ENCODE measurements at places on chromosomes 16 and 17. TPM values are rescaled to one million over a fixed set of nuclear protein-coding genes. Genes with fewer than 3 reads are reported as not detected.

DNA sequence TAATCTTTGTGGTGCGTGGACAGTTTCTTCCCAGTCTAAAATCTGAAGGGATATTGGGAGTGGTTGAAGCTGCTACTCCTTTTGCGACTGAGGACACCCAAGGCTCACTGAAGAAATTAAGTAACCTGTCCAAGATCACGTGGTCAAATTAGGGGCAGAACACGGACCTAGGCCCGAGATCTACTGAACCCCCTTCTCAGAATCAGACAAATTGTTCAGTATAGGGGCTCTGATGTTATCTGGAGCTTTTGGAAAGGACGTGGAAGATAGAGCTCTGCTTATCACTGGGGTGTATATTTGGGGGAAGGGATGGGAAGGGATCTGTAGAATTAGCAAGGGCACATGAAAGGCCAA lies 857 bp downstream of the TANGO6 start:
- peak; percentile 23 for DNase-seq

CCL16 gene
- not detected for total RNA-seq

- DNase-seq: no peak
These were observed 3.4 kb upstream of the SSH2 start for GRCh38 chr17:29933379-29933778.

- DNase-seq: no peak
These were observed 10.3 kb downstream of the ZNF385C start for GRCh38 chr17:42087736-42088705.

- no peak for DNase-seq
These were observed 258.3 kb upstream of the MON1B start for GRCh38 chr16:76932541-76933211.

ZNF423 gene
- 47.5 TPM for total RNA-seq

GRCh38 chr16:85593494-85594221 lies 19.5 kb upstream of the GSE1 start:
- peak; percentile 76 for DNase-seq

UBALD2 gene
- 5.4 TPM for total RNA-seq

GRCh38 chr17:48558057-48558830 lies 13.3 kb upstream of the HOXB2 start:
- DNase-seq: no peak

KRTAP3-1 gene
- not detected for total RNA-seq

DNA sequence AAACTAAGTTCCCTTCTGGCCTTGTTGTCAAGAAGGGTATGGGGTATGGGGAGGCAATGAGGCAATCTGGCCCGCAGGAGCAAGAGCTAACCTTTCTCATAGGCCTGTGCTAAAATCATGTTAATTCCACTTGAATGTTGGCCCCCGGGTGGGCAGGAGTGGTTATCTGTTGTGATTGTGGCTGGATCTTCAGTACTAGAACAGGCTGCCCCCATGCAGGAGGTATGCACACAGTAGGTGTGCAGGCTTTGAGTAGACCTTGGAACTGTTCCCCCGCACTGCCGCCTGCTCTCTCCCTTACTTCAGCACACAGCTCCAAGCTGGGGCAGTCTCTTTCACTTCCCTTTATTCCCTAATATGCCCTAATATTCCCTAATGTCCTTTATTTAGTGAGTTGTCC lies 52.4 kb upstream of the TANGO6 start:
- no peak for DNase-seq

DNA sequence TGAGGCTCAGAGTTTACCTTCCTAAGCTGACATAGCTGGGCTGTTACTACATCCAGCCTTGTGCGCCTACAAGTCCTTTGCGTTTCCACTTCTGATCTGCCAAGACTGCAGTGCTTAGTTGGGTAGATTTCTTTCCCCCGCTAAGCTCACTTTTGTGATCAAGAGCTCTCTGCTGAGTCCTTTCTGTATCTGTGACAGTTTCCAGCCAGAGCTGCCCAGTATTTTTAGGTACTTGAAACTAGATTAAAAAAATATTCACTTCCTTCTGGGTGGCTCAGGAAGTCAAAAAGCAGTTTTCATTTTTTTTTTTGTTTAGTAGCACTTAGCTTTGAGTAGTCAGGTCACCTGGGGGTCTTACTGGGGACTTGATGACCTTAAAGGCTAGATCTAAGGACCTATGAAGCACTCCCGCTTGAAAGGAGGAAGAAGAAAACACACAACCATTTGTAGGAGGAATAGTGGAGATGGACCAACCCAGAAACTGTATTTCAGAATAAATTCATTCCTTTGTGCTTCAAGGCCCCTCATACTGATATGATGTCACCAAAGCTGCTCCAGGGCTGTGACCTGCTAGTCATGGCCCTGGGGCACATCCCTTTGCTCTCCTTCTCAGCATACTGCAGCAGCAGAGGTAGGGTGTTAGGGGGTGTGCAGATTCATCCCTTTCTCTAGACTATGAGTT lies 75.6 kb upstream of the HNF1B start:
- no peak for DNase-seq

DNA sequence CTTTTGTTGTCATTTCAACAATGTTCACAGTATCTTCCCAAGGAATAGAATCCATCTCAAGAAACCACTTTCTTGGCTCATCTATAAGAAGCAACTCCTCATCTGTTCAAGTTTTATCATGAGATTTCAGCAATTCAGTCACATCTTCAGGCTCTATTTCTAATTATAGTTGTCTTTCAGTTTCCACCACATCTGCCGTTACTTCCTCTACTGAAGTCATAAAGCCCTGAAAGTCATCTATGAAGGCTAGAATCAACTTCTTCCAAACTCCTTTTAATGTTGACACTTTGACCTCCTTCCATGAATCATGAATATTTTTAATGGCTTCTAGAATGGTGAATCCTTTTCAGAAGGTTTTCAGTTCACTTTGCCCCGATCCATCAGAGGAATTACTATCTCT lies 102.1 kb downstream of the CDH13 start:
- no peak for DNase-seq

DNA sequence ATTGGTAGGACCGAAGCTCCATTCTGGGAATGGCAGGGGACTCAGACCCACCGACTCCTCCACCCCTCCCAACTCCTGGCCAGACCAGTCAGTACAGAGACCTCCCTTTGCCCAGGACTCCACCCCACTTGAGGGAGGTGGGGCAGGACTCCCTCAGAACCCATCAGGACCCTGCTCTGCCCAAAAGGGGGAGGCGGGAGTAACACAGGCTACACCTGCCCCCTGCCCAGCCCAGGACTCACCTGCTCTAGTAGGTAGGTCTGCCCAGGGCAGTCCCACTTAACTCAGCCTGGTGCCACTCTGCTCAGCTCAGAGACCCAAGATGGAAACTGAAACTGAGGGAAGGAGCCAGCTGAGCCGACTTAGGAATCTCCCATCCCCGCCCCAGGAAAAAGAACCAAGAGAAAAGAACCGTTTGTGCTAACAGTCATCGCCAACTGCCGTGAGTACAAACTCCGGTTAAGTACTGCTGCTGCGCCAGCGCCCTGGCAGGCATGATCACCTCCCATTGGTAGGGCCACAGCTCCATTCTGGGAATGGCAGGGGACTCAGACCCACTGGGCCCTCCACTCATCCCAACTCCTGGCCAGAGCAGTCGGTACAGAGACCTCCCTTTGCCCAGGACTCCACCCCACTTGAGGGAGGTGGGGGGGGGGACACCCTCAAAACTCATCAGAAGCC lies 503 bp downstream of the DHX58 start:
- DNase-seq: no peak

DNA sequence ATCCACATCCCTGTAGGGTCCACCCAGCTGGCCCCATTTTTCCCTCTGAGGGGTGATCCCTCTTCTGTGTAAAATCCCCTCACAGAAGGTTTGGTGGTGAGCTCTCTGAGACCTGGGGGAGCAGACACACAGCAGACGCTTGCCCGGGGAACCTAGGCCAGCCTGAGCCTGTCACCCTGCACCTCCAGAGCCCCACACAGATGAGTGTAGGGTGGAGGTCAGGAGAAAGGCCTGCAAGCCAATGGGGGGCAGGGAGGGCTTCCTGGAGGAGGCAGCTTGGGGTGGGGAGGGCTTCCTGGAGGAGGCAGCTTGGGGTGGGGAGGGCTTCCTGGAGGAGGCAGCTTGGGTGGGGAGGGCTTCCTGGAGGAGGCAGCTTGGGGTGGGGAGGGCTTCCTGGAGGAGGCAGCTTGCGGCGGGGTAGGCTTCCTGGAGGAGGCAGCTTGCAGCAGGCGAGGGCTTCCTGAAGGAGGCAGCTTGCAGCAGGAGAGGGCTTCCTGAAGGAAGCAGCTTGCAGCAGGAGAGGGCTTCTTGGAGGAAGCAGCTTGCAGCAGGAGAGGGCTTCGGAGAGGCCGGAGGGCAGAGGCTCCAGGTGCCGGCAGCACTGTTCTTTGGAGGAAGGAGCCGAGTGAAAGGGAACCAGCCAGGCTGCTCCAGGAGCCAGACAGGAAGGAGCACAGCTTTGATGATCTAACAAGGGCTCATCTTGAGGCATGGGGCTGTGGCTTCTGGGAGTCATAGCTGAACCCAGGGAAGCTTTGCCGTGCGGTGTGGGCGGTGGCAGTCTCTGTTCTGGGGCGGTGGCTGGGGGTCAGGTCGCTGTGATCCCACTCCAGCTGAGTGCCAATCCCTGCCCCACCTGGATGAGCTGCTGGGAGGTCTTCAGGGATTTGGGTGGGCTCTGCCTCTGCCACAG lies 83.7 kb upstream of the ZNF469 start:
- DNase-seq: no peak

ZDHHC1 gene
- 6.8 TPM for total RNA-seq

DNA sequence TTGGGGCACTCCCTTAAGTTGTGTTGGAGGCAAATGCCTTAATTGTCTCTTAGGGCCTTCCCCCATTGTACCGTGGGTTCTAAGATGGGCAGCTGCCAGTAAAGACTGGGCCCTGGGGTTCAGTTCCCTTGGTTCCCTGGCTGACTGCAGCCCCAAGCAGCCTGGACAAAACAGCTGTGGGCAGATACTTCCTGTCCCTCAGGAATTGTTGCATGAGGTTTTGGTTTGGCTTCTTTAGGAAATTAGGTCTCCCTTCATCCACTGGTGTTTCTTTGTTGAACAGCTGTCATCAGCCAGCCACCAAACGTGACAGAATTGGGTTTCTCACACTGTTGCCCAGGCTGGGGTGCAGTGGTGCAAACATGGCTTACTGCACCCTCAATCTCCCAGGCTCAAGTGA lies 42.0 kb upstream of the ETV4 start:
- no peak for DNase-seq

DNA sequence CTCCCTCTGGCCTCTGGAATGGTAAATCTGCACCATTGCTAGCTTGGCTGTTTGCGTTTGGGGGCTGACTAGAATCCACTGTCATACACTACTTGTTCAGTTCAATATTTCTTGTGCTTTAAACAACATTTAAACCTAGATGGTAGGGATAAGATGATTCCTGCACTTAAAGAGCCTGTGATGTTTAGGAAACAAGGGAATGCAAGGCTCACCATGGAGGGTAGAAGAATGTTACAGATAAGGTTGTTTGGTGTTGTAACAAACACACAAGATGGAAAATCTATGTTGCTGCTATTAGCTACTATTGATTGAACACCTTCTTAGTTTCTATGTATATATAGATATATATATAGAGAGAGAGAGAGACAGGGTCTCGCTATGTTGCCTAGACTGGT lies 31.4 kb downstream of the YPEL2 start:
- no peak for DNase-seq

Data from cerebellum (tissue), 4 donors.